ENCODE measurements at places on chromosomes 4 and X.
A peak's percentile ranks its signal among the peaks of the same experiment; 100 is the strongest.

DNA sequence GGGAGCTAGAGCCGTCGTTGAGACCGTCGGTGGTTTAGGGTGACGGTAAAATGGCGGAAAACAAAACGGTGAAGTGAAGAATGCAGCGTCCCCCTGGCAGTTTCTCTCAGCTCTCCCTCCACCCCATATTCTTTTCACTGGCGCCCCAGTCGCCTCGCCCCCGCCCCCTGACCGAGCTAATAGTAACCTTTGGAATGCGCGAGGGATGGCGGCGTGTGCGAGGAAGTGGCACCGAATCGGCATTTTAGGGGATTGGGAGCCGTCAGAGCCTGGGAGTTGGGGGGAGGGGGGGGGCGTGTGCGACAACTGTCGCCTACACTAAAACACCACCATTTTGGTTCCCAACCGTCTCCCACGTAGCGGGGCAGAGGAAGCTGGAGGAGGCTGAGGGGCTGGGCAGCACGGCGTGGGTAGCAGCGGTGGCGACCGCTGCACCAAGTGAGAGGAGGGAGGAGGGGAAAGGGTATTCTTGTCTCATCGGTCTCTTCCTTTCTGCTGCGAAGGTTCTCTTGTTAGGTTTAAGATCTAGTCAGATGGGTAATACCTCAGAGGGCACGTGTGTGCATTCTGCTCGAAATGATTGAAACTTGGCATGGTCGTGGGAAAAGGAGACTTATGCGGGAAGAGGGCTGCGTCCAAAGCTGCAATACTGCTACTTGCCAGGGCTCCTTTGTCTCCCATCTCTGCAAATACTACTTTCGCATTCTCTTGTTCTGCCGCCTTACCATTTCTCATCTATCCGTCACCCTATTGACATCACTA, 840 bp downstream of the ZNF711 start:
- DNase-seq, result peak; percentile 78

GRCh38 chr4:94583914-94584641, 132.3 kb downstream of the PDLIM5 start:
- DNase-seq, result no peak

GRCh38 chr4:28009541-28009940, 1148.9 kb downstream of the STIM2 start:
- DNase-seq, result no peak

- peak; percentile 85 for DNase-seq
Measured at GRCh38 chrX:7582191-7582590, 260.8 kb upstream of the VCX start.

- DNase-seq, result no peak
Measured at GRCh38 chr4:107631560-107631959, 88.5 kb downstream of the PAPSS1 start.

- DNase-seq, result no peak
Measured at GRCh38 chrX:81280148-81280547, 78.2 kb downstream of the SH3BGRL start.

DNA sequence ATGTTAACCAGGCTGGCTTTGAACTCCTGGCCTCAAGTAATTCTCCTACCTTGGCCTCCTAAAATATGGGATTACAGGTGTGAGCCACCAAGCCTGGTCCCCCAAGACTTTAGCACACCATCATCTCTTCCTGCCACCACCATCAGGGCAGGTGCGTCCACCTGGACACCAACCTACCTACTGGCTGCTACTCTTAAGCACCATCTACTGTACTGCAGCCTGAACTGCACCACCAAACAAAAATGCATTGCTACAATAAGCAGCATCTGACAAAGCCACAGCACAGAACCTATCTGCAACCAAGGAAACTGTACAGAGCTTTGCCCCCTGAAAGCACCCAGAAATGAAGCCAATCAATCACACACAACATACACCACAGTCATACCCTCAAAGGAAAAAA, 139.7 kb downstream of the EFHC2 start:
- peak; percentile 2 for DNase-seq

- DNase-seq, result no peak
Measured at GRCh38 chr4:114588305-114588704, 10.3 kb upstream of the UGT8 start.

- DNase-seq, result no peak
Measured at GRCh38 chr4:119525771-119526712, 102.6 kb downstream of the PDE5A start.

DNA sequence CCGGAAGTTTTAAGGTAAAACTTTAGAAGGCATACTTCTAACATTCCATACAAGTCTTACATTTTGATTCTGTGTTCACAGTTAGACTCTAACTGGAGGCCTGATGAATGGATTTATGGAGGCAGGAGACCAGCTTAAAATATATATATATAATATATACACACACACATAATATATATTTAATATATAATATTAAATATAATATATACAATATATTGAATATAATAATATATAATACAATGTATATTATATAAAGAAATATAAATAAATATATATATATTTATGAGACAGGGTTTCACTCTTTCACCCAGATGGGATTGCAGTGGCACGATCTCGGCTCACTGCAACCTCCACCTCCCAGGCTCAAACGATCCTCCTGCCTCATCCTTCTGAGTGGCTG, 7.9 kb upstream of the CTSO start:
- no peak for DNase-seq

GRCh38 chr4:73885574-73886267, 16.5 kb downstream of the CXCL1 start:
- no peak for DNase-seq

DNA sequence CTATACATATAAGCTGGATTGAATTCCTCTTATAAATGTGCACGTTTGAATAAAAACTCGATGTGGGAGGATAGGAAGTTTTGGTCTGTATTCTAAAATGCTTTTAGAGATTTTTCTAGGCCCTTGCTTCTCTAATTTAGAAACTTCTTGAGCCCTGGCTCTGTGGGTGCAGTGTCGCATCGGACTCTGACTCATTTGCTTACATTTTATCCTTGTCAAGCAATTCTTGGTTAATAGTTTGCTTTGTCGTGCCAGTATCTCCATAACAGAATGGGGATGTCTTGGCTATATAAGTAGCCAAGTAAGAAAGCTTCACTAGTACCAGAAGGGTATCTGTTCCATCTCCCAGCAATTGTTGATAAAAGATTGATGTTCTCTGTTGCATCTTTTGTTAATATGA, 10.7 kb downstream of the SGMS2 start:
- DNase-seq, result no peak

DNA sequence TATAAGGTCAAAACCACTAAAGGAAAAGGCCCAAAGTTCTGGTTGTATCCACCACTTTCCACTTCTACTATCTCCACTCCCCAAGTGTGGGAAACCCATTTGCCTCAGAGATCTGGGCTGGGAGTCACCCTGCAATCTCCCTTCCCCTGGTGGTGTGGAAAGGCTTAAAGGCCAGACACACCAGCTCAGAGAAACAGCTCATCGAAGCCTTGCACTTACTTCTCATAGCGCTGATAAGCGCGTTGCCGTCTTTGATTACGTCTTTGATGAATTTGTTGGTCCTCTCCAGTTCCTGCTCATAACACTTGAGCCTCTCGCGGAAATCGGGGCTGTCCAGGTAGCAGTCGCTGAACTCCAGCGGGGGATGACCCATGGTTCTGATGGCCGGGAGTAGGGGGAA, 647 bp downstream of the OPHN1 start:
- no peak for DNase-seq

GRCh38 chr4:154593868-154594267, 3.3 kb upstream of the FGA start:
- no peak for DNase-seq

DNA sequence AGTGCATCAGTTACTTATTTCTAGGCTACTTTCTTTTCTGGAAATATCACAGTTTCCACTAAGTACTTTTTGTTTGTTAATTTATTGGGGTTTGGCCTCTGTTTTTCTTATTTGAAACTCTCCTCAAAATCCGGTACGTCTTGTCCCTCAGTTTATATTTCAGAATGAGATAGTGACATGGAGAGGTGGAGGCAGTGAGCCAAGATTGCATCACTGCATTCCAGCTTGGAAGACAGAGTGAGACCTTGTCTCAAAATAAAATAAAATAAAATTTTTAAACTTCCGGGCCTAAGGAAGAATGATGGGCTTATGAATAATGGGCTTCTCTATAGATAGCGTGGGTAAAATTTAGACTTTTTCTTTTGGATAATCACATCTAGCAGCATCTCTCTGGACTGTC, 567.8 kb downstream of the TRIML1 start:
- DNase-seq, result no peak

- DNase-seq, result peak; percentile 20
Measured at GRCh38 chr4:114512595-114513295, 85.9 kb upstream of the UGT8 start.

DNA sequence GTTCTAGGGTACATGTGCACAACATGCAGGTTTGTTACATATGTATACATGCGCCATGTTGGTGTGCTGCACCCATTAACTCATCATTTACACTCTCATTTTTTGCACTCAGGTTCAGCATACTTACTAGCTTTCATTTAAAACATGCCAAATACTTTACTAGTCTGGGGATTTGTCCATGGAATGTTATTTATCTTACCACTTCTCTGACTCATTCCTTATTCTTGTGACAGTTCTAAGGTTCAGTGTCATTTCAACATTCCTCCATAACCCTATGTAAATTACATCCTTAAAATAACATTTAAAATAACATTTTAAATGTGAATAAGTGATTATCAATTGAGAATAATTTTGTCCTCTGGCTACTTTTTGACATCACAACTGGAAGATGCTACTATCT, 19.5 kb upstream of the SYTL5 start:
- DNase-seq, result no peak

DNA sequence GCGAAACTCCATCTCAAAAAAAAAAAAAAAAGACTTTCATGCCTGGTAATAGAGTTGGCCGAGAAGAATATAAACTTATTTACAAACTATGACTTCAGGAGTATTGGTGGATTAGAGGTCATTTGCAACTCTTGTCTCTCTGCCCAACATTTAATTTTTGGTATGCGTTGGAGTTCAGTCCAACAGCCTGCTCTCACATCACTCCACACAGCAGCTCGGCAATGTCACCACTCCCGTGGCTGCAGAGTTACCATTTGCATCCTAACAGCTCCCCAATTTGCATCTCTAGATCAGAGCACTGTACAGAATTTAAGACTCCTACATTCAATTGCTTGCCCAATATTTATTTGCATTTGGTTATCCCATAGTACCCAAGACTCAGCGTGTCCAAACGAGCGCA, 40.9 kb upstream of the AP1AR start:
- no peak for DNase-seq

- DNase-seq, result no peak
Measured at GRCh38 chr4:182698212-182698611, 219.0 kb downstream of the DCTD start.

GRCh38 chr4:40246011-40246900, 49.4 kb downstream of the RHOH start:
- no peak for DNase-seq

DNA sequence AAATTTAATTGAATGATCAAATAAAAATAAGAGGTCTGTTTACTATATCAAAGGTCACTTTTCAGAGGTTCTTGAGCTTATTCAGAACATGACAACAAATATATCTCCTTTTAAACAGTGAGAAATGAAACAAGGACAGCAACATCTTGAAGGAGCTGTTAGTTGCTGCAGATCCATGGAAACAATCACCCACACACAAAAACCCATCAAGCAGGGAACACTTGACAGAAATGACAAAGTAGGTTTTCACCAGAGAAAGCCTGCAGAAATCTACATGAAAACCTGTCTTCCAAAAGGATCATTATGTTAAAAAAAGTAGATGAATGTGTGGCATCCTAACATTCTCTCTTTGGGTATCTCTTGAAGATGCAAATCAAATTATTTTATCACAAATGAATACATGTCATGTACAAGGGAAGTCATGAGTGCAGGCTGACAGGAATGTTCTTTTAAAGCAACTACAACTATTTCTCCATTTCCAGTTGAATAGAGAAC, 203.0 kb downstream of the GRIA2 start:
- DNase-seq, result no peak

- DNase-seq, result no peak
Measured at GRCh38 chr4:143351149-143351691, 14.5 kb downstream of the GAB1 start.
